ENCODE measurements at places on chromosomes 1 and 21.

DNA sequence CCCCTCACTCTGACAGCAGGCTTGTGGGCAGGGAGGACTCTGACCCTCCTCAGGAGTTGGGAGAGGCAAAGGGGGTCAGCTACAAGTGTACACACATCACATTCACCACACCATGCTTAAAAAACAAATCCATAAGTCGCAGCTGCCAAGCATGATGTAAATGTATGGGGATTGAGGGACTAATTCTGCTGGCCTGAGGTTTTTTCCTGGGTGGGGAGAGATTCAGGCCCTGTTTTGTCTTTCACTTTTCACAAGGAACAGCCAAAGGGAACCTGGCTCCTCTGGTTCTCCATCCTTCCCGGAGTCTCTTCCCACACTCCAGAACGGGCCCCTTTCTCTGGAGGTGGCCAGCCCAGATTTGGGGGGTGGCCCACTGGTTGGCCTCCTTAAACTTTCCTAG lies 1.3 kb upstream of the MTARC2 start:
- no peak for DNase-seq

DNA sequence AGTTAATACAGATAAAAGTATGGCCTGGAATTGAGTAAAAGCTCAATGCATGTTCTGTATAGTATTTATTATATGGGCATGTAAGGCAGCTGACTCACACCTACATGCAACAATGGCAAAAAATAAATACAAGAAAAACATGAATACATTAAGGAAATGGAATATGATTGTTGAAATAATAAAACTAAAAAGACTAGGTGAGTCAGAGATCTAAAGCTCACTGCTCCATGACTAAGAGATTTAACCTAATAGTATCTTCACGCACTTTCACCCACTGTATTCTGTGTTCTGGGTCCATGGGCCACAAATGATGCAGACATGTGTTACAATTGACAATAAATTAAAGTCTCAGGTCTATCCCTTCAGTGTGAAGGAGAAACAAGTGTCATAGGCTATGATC lies 607.0 kb downstream of the AGBL4 start:
- DNase-seq = no peak

GRCh38 chr1:109477821-109478220 lies 5.9 kb upstream of the ATXN7L2 start:
- no peak for DNase-seq

GRCh38 chr1:246270236-246270635 lies 236.8 kb downstream of the SMYD3 start:
- no peak for DNase-seq

DNA sequence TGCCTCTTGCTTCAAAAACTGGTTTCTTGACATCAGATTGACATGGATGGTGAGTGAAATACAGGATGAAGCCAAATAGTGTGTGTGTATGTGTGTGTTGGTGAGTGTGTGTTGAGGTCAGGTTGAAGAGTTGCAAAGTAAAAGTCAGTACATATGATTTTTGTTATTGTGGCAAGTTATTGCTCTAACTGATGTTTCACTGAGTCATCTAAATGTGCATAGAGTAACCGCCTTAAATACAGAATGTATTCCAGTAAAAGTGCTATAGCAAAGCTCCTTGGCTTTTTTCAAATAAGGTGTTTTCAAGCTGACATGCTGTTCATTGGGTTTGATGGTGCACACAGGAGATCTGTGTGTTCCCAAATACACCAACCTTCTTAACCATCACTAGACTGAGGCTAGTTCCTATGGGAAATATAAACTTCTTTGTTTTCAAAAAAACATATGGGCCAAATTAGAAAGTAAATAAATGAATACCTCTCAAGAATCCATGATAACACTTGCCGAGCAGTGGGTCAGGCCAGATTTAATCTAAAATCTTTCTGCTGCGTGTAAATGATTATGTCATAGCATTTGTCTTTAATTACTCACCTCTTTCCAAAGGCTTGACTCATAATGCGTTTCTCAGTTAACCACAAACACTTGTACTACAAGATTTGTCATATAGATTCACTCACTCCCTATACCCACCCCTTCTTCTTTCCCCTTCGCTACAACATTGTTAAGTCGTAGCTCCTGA lies 151.1 kb downstream of the LYPLAL1 start:
- DNase-seq = no peak

GRCh38 chr1:1110561-1110971 lies 5.3 kb downstream of the C1orf159 start:
- DNase-seq = no peak

DNA sequence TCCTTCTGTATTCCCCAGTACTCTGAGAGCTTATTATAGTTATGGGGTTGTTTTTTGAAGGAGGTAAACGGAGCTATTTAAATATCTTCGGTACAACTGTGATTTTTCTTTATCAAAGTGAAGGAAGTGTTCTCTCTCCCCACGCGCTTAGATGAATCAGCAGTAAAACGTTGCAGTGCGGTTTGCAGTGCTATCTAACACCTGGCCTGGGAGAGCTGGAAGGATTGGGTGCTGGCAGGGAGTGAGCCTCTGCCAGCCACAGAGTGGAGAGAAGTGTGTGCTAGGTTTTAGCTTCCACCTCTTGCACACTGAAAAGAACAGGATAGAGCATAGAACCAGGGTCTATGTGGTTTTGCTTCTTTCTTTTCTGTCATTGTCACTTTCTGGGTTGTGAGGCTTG lies 165.9 kb downstream of the SDCCAG8 start:
- no peak for DNase-seq

- DNase-seq = no peak
Observed at GRCh38 chr1:210332233-210332632, 3.5 kb downstream of the HHAT start.

DNA sequence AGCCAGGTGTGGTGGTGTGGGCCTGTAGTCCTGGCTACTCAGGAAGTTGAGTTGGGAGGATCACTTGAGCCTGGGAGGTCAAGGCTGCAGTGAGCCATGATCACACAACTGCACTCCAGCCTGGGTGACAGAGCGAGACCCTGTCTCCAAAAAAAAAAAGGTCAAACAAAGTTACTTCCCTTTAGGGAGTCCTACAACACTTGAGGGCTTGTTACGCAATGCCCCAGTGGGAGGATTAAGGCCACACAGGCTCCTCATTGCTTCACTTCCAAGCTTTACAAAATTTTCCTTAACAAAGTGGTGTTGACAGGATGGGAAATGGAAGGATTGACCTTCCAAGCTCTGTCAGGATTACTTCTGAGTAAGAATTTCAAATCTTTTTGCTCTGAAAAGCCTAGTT lies 6.2 kb upstream of the EXTL1 start:
- DNase-seq = no peak

DNA sequence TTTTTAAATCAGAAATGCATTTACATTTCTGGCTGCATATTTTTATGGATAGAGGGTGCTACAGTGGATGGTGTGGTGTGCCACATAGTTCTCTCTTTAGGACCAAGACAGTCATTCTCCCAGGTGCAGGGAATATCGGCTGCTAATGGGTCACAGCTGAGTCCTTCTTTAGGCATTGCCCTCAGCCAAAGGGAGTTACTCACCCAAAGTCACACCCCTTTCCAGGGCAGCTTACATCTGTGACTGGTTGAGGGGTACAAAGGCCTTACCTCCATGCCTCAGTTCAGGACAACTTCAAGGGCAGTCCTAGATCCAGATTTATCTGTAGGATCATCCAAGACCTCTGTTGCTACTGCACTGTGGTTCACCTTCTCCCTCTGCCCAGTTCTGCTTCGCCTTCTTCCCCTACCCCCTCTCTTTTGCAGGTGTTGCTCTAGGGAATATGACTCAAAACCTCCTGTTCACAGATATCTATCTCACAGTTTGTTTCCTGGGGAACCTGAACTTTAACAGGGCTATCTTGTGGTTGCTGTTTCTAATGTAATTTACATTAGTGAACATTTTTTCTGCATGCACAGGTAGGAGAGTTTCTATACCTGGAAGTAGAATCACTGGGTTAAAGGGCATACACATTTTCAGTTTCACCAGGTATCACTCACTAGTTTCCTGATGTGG lies 413.9 kb downstream of the RPS6KC1 start:
- DNase-seq = no peak

Data from stimulated activated CD4-positive, alpha-beta T cell treated with anti-CD3 and anti-CD28 coated beads, TNF-alpha, amount 100 ng/mL, for 1 hour (primary cell).